ENCODE measurements at places on chromosomes 1 and 21. TPM values are rescaled to one million over a fixed set of nuclear protein-coding genes. Genes with fewer than 3 reads are reported as not detected.

- no peak for DNase-seq
These were observed 4.4 kb upstream of the SAMD11 start for GRCh38 chr1:919271-919872.

DNA sequence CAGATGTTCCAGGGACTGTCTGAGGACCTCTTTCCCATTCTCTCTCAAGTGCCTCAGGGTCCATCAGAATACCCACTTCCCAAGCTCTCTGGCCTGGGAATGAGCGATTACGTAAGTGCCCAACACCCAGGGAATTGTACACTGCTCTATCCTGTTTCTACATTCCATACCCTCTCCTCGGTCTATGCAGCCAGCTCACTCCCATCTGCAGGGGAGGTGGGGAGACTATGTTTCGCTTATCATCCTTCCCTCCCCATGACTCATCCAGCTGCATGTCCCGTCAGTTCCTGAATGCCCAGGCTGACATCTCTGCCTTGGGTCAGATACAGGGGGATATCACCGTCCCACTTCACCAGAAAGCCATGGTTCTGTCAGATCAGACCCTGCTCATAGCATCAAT lies 34.5 kb upstream of the CD1D start:
- DNase-seq, result no peak

DNA sequence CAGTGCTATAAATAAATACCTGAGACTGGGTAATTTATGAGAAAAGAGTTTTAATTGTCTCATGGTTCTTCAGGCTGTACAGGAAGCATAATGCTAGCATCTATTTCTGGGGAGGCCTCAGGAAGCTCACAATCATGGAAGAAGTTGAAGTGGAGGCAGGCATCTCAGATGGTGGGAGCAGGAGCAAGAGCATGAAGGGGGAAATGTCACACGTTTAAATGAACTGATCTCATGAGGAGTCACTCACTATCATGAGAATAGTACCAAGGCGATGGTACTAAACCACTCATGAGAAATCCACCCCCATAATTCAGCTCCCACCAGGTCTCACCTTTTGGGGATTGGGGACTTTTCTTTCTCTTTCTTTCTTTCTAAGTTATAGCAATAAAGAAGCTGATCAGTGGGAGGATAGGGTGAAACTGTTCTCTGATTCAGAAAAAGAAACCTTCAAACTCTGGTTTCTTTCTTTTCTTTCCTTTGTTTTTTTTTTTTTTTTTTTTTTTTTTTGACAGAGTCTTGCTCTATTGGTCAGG lies 17.1 kb upstream of the SPAG17 start:
- DNase-seq, result no peak

- DNase-seq, result peak; percentile 14
These were observed 21.5 kb downstream of the SPATA6 start for GRCh38 chr1:48450505-48450904.

DNA sequence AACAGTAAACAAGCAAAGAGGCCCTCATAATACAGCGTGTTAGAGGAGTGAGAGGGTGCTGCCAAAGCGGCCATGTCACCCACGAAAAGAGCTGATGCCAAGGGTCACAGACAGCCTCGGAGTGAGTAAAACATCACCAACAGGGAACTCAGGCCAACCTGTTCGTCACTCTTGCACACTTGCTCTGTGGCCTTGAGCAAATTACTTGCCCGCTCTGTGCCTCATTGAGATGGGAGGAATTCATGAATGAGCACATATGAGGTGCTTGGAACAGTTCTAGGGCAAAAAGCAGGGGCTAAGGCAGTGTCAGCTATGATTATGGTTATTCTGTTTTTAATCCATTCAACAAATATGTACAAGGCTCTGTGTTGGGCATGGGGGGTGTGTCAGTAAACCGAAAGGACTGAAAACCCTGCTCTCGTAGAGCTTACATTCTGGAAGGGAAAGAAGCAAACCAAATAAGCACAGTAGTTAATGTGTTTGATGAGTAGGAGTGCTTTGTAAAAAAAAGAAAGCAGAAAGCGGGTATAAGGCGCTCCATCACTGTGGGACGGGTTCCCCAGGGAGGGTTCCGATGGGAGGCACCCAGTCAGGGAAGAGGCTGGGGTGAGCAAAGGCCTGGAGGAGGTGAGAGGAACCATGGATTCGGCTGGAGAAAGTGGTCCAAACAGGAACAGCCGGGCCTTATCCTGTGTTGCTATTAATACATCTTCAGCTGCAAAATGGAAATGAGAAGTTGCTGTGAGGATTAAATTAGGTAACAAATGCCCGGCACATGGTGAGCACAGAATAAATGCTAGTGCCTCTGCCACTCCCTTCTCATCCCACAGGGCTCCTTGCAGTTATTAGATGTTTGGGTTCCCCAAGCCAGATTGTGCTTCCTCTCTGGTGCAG lies 39.5 kb upstream of the RD3 start:
- no peak for DNase-seq

GRCh38 chr1:1567152-1567875 lies 7.3 kb downstream of the SSU72 start:
- DNase-seq, result no peak

DNA sequence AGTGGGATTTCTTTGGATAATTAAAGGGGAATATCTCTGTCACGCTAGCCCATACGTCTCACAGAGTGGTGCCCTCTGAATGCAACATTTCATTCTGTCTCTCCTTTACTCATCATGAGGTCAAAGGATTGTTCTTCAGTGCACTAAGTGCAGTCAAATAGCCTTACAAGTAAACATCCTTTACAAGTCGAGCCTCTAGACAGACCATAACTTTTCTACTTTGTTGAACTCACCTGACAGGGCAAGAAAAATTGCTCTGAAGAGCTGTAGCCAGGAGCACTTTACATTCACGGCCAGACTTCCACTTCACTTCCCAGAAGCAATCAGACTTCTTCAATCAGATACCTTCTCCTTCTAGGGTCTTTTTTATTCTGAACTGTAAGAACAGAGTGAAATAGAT lies 768.0 kb upstream of the TMPRSS15 start:
- DNase-seq, result no peak

DNA sequence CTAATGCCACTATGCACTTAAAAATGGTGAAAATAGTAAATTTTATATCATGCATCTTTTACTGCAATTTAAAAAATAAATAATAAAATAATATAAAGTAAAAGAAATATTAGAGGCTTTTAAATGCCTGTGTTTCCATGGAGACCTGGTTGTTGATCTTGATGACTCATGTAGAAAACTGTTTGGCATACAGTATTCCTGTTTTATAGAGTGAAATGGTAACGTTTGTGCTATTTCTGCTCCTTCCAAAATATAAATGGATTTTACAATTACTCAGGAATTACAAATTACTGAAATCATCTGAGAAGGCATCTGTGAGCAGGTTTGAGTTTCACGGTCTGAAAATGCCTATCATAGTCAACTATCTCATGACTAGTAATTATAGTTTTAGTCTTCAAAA lies 98.4 kb upstream of the USP25 start:
- DNase-seq, result no peak

GRCh38 chr21:26210614-26211013 lies 40.0 kb upstream of the APP start:
- no peak for DNase-seq

GRCh38 chr1:57377339-57378139 lies 46.3 kb downstream of the DAB1 start:
- DNase-seq, result no peak

DNA sequence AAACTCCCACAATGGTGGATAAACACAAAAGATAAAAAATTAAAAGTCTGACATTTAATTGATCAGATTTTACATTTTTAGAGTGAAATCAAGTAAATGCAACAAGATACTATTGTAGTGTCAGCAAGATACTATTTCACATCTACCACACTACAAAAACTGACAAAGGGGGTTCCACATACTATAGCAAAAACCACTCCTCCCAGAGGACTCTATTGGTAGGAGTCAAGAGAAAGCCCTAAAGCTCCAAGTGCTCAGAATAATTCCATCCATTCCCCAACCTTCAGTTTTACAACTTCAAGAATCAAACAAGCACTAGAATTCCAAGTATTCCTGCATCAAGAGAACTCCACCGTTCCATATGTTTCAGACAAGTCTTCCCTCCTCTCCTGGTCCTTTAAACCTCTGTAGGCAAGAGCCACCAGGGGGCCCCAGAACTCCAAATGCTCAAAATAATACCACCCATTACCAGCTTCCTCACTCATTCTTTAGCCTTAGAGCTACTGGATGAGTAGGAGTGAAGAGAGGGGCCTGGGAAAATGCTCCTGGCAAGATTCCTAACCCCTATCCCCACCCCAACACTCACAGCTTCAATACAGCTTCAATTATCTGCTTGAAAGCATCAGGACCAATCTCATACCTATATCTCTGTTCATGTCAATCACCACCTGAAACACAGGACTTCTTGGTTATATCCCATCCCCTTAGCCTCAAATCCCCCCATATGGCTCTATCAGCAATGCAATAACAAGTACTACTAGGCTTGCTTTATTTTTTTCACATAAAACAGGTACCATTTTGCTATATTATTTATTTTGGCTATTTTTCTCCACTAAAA lies 9.9 kb downstream of the TOR1AIP2 start:
- DNase-seq, result peak; percentile 76

The PRAMEF18 gene
- total RNA-seq, result not detected

The OR10Z1 gene
- total RNA-seq, result not detected

The EXO1 gene
- 7.4 TPM for total RNA-seq

The S100A16 gene
- 139 TPM for total RNA-seq

The NGF gene
- total RNA-seq, result 0.39 TPM

The FCGR1A gene
- 2.6 TPM for total RNA-seq

The S100A2 gene
- 1.3 TPM for total RNA-seq
